Left renal cortex interstitium (tissue), 4 donors: ENCODE measurements at places on chromosomes 13 and 19. TPM values are rescaled to one million over a fixed set of nuclear protein-coding genes. Genes with fewer than 3 reads are reported as not detected.

- no peak for DNase-seq
These were observed 4.9 kb downstream of the ZNF574 start for GRCh38 chr19:42080764-42081375.

GRCh38 chr19:41529484-41530183 is 46.3 kb upstream of the CEACAM21 start:
- DNase-seq: no peak

DNA sequence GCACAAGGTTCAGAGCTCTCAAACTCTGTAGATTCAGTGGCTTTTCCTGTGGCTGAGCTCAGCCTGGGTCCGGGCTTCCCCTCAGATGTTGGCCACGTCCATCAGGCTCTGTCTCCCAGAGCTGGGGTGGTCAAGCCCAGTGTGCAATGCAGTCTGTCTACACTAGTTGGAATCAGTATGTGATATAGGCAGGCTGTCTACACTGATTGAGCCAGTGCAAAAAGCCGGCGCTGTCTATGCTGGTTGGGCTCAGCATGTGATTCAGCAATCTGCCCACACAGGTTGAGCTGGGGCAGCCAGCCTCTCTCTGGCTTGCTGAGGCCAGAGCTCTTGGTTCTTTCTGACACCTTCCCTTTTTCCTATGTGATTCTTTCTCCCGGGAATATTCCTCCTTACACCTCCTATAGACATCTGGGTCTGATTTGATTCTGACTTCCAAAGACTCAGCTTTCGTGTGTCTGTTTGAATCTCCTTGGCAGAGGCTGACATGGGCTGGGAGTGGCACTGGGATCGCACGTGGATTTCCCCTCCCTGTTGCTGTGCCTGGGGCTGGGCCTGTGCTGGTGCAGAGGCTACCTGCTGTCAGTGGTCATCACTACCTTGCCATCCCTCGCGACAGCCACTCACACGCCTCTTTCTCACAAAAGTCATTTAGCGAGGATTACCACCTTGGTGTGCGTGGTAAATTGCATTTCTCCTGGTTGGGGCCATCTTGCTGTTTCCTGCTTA is 9.3 kb downstream of the CHST8 start:
- DNase-seq: no peak

DNA sequence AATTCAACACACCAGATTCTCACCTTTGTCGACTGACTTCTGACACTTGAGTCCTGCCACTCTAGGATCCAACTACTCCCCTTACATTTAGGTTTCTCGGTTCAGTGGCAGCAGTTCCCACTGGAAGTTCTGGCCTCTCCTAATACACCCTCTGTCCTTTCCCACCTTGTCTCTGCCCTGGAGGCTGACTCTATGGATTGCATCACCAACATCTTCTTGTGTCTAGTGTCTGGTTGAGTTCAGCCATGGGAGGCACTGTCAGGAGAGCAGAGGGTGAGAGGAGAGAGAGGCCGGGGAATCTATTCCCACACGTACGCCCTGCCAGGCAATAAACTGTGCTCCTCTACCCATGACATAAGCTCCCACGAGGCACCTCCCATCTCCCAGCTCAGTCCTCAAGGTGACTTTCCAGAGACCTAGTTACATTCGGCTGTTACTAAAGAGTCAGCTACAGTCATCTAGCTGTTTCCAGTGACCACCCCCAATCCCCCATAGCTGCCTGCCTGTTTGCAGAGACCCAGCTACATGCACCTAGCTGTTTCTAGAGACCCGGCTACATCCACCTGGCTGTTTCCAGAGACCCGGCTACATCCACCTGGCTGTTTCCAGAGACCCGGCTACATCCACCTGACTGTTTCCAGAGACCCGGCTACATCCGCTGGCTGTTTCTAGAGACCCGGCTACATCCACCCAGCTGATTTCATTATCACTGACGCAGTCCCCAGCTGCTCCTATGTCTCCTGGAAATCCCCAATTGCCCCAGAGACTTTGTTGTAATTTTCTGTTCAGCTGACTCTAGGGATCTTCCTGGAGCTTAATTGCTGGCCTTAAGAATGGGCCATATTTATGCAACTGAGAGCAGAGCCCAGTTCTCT is 8.1 kb upstream of the LILRB4 start:
- DNase-seq: no peak

- DNase-seq: no peak
These were observed 1694.8 kb upstream of the PCDH20 start for GRCh38 chr13:63110466-63110865.

- DNase-seq: no peak
These were observed 2.0 kb upstream of the LENG9 start for GRCh38 chr19:54465426-54466109.

GRCh38 chr13:22428188-22428828 is 752.5 kb upstream of the SGCG start:
- DNase-seq: no peak

GRCh38 chr13:107234319-107235073 is 666.6 kb upstream of the ARGLU1 start:
- DNase-seq: no peak

GRCh38 chr19:14089662-14090508 is 666 bp downstream of the SAMD1 start:
- no peak for DNase-seq

DNA sequence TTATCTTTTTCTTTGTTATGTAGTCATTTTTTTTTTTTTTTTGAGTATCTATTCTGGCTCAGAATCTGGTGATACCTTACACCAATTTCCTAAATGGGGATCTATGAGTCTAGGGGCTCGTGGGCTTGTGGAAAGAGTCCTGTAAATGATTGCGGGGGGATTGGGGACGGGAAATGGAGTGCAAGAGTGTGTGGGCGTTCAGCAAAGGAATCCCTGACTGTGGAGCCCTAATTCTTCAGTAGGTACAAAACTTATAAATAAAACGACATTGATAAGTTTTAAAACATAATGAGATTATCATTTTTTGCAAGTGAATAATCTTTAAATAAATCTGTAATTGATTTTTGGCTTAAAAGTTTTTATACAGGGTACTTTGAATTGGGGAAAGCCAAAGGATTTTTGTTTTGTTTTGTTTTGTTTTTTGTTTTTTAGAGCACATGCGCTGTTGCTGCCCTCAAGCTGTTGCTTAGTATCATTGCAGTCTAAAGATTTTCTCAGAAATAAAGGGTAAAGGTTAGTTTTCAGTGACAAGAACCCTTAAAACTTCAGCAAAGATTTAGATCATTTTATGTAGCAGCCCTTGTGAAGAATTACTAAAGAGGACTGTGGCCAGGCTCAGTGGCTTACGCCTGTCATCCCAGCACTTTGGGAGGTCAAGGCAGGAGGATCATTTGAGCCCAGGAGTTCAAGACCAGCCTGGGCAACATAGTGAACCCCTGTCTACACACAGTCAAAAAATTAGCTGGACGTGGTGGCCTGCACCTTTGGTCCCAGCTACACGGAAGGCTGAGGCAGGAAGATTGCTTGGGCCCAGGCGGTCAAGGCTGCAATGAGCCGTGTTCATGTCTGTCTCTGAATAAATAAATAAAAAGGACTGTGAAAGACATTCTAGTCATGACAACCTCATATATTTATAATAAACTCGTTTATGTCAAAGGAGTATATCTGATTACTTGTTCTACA is 1.7 kb downstream of the ERCC5 start:
- peak; percentile 29 for DNase-seq

- no peak for DNase-seq
These were observed 22.3 kb upstream of the PDCD5 start for GRCh38 chr19:32558607-32559228.

DNA sequence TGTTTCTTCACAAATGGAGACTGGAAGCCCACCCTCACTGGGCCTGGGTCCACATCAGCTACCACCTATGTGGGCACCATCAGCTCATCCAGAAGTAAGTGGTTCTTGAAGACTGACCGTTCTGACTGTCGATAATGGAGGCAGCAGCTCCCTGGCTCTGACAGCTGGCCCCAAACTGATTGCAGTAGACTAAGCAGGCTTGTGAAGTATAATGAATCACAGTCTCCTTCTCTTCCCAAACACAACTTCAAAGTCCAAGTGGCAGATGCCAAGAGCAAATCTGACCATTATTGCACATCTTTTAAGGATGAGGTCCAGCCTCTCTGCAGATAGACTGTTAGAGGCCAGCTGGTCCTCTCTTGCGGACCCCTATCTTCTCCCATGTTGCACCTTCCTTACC is 574.4 kb upstream of the KLF12 start:
- no peak for DNase-seq

MISP gene
- 10.1 TPM for polyA plus RNA-seq

CEACAM16 gene
- polyA plus RNA-seq: not detected

MEDAG gene
- 1.4 TPM for polyA plus RNA-seq
